ENCODE measurements at places on chromosomes 3 and 15. TPM values are rescaled to one million over a fixed set of nuclear protein-coding genes. Genes with fewer than 3 reads are reported as not detected.

DNA sequence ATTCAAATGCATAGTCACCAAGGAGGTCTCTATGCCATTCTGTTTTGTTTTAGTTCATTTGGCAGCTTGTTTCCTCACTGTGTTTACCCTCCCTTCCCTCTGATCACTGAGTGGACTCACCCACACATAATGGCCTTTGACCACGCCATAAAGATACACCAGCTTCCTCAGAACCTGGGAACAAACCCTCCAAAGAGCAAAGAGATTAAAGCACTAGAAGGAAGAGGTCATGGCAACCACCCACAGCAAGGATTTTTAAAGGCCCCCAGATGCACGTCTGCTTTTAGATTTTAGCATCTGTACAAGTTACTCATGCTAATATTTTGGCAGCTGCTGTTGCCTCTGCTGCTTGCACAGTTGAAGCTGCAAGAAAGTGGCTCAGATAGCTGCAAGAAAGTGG lies 47.9 kb upstream of the CADPS start:
- no peak for DNase-seq
- peaks cover 11% of the 10 kb centered on the region for H3K27me3 ChIP-seq
- H3K36me3 ChIP-seq: no peaks in the 10 kb centered on the region
- no peak overlapping the region for H3K4me3 ChIP-seq
- no peak overlapping the region for H3K27ac ChIP-seq

Gene IQCF5
- not detected for total RNA-seq

Gene THRB
- 27.3 TPM for total RNA-seq

Gene ISLR
- total RNA-seq: 41.6 TPM
